ENCODE measurements at places on chromosomes 7 and 10. TPM values are rescaled to one million over a fixed set of nuclear protein-coding genes. Genes with fewer than 3 reads are reported as not detected.

DNA sequence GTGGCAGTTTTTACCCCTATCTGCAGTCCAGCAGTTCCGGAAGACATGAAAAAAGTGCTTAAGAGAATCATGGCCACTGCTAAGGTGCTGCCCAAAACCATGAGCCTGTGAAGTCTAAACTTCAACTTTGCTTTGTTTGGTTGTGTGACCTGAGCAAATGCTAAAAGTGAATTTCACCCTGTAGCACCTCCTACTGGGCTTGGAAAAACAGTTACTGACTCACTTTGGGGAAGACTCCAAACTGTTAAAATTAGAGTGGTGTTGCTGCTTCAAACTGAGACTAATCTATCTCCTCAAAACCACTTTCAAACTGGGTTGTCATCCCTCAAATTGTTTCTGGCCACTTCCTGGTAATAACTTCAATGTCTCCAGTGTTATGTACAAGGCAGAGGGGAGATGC lies 21.3 kb downstream of the MKX start:
- H3K36me3 ChIP-seq, result no peaks in the 10 kb centered on the region
- no peak for DNase-seq
- no peak overlapping the region for H3K27ac ChIP-seq
- H3K27me3 ChIP-seq, result no peaks in the 10 kb centered on the region
- no peak overlapping the region for H3K4me3 ChIP-seq

GRCh38 chr7:71303566-71303965 lies 171.6 kb downstream of the GALNT17 start:
- no peak overlapping the region for H3K4me3 ChIP-seq
- H3K4me1 ChIP-seq, result no peaks in the 10 kb centered on the region
- no peak for DNase-seq

TMEM225B gene
- total RNA-seq, result 0.17 TPM

GRCh38 chr7:81138870-81139269 lies 220.0 kb upstream of the SEMA3C start:
- no peaks in the 10 kb centered on the region for H3K4me1 ChIP-seq
- H3K4me3 ChIP-seq, result no peak overlapping the region
- no peaks in the 10 kb centered on the region for H3K36me3 ChIP-seq
- DNase-seq, result no peak
- H3K27ac ChIP-seq, result no peak overlapping the region
- no peaks in the 10 kb centered on the region for H3K27me3 ChIP-seq

JAKMIP3 gene
- 0.17 TPM for total RNA-seq

DNA sequence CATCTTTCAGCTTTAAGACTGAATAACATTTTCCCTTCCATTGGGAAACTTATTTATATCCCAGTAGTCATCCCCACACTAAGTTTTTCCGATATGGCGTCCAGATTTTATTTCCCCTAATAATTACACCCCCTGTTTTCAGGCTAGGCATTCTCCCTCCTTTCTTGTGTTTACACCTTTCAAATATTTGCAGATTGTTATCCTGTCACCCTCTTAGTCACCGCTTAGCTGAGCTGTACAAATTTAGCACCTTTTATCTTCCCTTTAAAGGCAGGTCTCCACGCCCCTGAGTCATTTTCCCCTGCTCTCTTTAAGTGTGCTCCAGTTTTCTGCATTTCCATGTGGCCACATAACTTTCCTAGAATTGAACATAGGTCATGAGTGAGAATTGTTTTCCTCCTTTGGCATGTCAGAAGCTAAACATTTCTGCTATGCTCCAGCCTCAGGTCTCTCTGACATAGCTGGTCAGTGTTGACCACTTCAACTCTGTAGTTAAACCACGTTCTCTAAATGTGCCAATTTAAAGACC lies 47.4 kb downstream of the LRRC4 start:
- H3K36me3 ChIP-seq, result peaks cover 1% of the 10 kb centered on the region
- H3K4me1 ChIP-seq, result no peaks in the 10 kb centered on the region
- no peak for DNase-seq
- H3K27ac ChIP-seq, result no peak overlapping the region
- H3K27me3 ChIP-seq, result no peaks in the 10 kb centered on the region

GRCh38 chr7:145147865-145148264 lies 312.0 kb upstream of the TPK1 start:
- no peaks in the 10 kb centered on the region for H3K4me1 ChIP-seq
- no peak overlapping the region for H3K4me3 ChIP-seq
- no peaks in the 10 kb centered on the region for H3K27me3 ChIP-seq
- no peak overlapping the region for H3K27ac ChIP-seq
- no peak for DNase-seq
- no peaks in the 10 kb centered on the region for H3K36me3 ChIP-seq

TBX20 gene
- total RNA-seq, result 0.89 TPM

GRCh38 chr7:28990200-28990960 lies 32.2 kb upstream of the TRIL start:
- H3K4me3 ChIP-seq, result no peak overlapping the region
- no peaks in the 10 kb centered on the region for H3K36me3 ChIP-seq
- no peak for DNase-seq
- no peak overlapping the region for H3K27ac ChIP-seq
- no peaks in the 10 kb centered on the region for H3K27me3 ChIP-seq
- no peaks in the 10 kb centered on the region for H3K4me1 ChIP-seq
